ENCODE measurements at places on chromosomes 4 and X. TPM values are rescaled to one million over a fixed set of nuclear protein-coding genes. Genes with fewer than 3 reads are reported as not detected.

ABHD18 gene
- 6.8 TPM for total RNA-seq

DAPP1 gene
- total RNA-seq, result not detected

FREM3 gene
- not detected for total RNA-seq

DGAT2L6 gene
- total RNA-seq, result not detected

SAGE1 gene
- not detected for total RNA-seq
